ENCODE measurements at places on chromosomes 7 and 10.

GRCh38 chr7:34296663-34297062, 361.4 kb upstream of the NPSR1 start:
- no peak for DNase-seq

- no peak for DNase-seq
Observed at GRCh38 chr10:51620131-51620530, 79.3 kb downstream of the CSTF2T start.

- no peak for DNase-seq
Observed at GRCh38 chr7:46139079-46139478, 218.0 kb upstream of the IGFBP3 start.

DNA sequence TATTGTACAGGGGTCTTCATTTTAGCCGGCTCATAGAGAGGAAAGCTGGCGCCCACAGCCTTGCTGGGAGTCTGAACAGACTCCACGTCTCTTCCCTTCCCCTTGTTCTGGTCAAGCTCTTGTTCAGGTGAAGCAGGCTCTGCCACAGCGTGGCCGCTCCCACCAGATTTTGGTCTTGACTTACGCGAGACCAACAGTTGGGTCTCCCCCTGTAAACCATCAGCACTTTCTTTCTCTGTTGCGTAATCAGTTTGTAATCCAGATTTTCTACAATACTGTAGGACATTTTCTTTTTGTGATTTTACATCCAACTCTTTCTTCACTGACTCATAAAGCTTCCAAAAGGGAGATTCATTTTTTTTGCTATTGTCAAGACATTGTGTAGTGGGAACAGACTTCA, 10.9 kb downstream of the MKI67 start:
- no peak for DNase-seq

DNA sequence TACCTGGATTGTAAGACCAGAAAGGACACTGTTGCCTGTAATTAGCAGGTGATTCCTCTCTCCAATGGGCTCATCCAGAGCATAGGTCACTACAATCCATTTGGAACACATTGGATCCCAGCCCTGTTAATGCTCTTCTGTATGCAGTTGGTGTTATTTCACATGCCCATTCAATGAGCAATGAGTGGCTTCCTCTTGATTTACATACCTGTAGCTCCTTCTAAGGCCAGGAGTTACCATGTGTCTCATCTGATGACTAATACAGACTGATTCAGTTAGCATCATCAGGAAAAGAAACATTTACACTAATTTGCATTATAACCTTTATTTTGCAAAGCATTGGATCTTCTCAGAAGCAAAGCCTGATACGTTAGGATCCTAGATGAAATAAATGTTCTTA, 83.1 kb upstream of the NPVF start:
- DNase-seq = no peak

GRCh38 chr10:130046591-130046990, 64.0 kb downstream of the C10orf143 start:
- DNase-seq = no peak

DNA sequence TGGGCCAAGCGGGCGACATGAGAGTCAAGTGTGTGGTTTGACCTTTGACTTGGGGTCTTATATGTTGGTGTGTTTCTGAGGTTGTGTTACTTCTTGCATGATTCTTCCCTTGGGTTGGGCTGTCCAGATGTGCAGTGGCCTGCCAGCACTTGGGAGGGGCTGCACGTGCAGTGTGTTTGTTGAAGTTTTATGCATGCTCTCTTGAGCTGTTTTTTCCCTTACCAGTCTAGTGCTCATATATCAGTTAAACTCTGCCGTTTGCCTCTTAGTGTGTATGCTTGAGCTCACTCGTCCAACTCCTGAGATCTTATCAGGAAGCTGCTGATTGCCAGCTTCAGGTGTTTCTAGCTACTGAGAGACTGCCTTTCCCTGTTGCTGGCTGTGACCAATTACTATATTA, 23.1 kb downstream of the SP4 start:
- no peak for DNase-seq

GRCh38 chr10:119535837-119536507, 6.5 kb downstream of the RGS10 start:
- DNase-seq = no peak
